Amniotic stem cell (primary cell): ENCODE measurements at places on chromosomes 5 and 9.
A peak's percentile ranks its signal among the peaks of the same experiment; 100 is the strongest.

DNA sequence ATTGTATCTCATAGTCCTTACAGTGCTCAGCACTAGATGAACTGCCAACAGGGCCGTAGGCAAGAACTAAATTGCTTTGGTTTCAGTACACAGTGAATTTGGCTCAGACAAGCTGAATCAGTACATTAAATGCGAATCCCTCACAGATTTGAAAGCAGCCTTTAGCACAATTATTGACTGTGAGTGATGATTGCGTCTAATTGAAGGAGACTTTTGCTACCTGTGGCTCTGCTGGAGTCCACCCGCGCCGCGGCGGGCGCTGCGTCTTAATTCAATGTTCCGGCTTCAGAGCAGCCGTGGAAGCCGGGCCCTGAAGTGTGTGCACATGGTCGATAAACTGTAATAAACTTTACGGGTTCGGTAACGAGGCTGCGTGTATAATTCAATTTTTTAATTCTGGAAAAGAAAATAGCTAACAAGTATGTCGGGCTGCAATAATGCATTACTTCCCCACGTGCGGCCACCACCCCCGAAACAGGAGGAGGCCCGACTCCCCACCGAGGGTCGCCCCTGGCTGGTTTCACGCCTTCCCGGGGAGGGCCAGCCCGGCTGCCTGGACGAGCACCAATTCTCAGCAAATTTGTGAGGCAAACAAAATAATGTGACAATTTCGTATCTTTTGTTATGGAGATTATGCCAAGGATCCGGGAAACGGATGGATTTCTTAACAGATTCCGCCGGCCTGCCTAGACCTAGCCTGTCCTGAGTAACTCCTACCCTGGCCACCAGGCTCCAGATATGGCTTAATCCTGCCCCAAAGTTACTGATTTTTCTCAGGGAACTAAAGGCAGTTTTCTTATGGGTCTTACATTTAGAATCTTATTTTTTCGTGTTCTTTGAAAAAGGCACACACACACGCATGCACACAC lies 269.4 kb upstream of the IRX1 start:
- no peak for DNase-seq

- no peak for DNase-seq
These were observed 160.6 kb downstream of the PALM2AKAP2 start for GRCh38 chr9:109940561-109940960.

DNA sequence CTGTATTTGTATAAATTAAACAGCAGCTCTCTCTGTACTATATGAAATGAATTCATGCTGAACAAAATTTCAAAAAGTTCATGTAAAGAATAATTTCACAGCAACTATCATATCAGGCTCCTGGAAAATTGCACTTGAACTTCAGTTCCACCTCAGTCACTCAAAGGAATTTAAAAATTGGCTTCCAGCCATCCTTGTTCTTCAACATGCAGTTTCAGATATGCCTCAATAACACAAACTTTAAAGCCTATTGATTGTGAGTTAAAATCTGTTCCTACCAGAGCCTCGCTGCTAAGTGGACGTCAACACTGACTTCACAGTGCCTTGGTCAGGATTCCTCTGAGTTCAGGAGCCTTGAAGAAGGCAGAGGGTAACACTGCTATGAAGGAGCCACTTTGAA lies 418.7 kb upstream of the WWC1 start:
- no peak for DNase-seq

GRCh38 chr9:16294133-16294770 lies 576.2 kb downstream of the BNC2 start:
- DNase-seq, result no peak

DNA sequence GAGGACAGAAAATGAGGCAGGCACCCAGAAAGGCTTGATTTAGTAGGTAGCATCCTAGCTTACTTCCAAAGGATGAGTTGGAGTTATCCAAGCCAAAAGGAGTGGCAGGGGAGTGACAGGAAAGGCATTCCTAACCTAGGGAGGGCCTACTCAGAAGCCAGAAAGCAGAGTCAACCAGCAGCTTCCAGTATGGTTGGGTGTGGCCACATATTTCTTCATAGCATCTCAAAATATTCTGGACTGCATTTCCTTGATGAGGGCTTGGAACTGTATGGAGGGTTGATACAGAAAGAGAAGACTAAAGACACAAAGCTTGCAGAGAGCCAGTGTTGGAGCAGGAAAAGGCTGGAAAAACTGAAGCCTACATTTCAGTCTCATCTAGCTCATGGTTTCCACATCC lies 656.8 kb upstream of the DMAC1 start:
- no peak for DNase-seq

GRCh38 chr9:75072895-75073294 lies 15.1 kb downstream of the NMRK1 start:
- DNase-seq, result no peak

DNA sequence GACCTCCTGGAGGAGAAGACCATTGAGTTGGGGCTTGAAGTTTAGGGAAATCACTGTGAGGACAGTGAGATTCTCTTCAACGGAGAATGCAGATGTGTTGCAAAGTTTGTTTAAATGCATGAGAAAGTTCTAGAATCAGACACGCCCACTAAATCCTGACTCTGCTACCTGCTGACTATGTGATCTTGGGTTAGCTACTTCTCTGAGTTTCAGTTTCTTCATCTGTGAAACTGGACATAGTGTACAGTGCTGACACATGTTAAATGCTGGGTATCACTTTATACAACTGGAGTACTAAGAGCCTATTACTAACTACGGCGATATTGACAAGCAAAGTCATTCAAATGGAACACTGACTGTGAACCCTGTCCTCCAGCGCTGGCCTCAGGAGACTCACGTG lies 255.5 kb downstream of the HSPA4 start:
- no peak for DNase-seq

GRCh38 chr5:119187776-119188529 lies 117.1 kb downstream of the DMXL1 start:
- no peak for DNase-seq

DNA sequence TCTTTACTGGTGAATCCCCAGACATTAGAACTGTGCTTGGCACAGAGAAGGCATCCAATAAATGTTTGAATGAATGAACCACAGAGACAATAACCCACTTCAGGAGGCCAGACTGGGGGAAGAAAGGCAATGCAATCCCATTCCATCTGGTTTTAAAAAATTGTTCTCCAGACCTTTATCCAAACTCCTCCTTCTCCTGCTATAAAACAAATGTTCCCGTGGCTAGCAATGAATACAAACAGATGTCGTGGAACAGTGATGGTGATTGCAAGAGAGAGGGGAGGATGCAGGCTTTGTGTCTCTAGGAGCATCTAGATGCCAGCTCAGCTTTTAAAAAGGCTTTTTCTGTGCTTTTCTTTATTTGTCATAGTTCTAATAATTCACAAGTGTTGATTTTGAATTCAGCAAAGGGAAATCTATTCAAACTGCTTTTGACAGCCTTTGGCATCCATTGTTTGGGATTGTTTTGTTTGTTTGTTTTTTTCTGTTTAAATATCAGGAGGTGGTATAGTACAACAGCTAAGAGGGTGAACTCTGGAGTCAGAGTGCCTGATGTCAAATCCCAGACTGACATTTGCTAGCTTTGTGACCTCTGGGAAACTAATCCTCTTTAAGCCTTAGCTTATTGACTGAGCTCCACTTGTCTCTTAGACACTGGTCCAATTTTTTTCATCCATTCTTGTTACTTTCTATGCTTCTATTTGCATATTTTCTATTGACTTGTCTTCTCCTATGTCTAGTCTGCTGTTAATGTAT lies 59.1 kb downstream of the TNFSF15 start:
- no peak for DNase-seq

DNA sequence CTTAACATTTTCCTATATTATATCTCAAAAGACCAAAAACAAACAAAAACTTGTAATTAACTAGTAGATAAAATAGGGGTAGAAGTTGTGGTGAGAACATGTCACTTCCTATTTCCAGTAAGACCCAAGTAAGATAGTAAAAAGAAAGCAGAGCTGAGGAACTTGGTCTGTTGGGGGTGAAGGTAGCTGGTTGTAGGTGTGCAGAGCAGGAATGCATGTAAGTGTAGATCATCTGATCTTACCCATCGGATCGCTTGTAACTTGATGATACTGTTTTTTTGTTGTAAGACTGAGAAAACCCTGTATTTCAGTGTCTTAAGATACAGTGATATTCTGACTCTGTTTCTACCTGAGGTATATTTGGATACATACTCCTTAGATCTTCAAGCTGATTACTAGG lies 5.7 kb downstream of the SRP19 start:
- no peak for DNase-seq

DNA sequence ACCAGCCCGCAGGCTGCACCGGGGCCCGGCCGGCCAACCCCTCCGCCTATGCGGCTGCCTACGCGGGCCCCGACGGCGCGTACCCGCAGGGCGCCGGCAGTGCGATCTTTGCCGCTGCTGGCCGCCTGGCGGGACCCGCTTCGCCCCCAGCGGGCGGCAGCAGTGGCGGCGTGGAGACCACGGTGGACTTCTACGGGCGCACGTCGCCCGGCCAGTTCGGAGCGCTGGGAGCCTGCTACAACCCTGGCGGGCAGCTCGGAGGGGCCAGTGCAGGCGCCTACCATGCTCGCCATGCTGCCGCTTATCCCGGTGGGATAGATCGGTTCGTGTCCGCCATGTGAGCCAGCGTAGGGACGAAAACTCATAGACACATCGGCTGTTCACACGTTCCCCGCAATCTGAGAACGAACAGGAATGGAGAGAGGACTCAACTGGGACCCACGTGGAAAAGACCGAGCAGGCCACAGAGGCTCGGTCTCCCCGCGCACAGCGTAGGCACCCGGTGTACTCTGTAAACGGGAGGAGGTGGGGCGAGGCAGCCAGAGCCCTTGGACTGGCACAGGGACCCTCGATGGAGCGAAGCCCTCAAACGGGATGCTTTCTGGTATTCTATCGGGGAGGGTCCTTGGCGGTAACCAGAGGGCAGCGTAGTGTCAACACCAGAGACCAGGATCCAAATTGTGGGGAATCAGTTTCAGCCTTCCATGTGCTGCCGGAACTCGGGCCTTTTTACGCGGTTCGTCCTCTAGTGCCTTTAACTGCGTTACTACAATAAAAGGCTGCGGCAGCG lies 1.9 kb downstream of the FOXE1 start:
- no peak for DNase-seq

DNA sequence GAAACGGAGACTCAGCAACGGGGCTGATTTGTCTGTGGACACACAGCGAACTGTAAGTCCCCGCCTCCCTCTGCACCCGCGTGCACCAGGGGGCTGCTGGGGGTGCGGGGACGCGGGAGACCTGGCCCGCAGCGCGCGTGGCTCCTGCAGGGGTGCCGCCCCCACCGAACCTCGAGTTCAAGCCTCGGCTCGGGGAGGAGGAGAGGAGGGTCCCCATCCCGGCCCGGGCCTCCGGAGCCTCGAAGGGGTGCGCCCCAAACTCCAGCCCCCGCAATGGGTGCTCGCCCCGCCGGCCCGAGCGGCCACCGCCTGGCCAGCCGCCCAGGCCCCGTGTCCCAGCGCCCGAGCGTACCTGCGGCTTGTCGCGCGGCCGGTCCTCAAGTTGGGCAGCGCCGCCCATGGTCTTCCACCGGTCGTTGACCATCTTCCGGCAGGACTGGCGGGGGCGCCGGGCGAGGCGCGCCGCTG lies 829 bp downstream of the FIBCD1 start:
- DNase-seq, result no peak

- no peak for DNase-seq
These were observed 793.7 kb upstream of the RGMB start for GRCh38 chr5:97979740-97980139.

DNA sequence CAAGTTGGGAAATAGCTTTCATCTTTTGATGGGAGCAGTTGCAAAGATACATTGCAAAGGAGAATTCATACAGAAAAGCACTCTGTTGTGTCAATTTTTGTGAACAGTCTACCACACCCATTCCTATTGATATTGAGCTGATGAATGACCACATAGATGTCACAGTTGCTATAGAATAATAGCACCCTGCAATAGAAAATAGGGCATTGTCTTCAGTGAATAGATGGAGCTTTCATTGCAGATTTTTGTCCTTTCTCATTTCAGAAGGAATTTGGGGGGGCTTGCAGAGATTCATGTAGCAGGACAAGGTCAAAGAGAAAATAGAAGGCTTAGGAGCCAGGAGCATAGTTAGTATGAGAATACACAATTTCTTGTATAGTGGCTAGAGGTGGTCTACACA lies 237.9 kb downstream of the TMEM38B start:
- no peak for DNase-seq

DNA sequence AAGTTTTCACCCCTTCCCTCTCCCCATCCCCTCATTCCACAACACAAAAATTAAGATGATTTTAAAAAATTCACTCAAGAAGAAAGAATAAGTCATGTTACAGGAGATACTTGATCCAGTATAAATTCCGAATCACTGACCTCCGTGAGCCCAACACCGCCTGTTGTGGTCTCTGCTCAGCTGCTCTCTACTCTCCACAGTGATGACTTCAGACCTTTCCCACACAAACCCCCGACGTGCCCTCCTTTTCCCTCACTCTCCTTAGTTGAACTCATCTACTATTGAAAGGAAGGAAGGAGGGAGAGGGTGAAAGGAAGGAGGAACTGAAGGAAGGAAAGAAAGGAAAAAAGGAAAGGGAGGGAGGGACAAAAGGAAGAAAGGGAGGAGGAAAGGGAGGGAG lies 55.1 kb downstream of the ZNF354C start:
- no peak for DNase-seq

DNA sequence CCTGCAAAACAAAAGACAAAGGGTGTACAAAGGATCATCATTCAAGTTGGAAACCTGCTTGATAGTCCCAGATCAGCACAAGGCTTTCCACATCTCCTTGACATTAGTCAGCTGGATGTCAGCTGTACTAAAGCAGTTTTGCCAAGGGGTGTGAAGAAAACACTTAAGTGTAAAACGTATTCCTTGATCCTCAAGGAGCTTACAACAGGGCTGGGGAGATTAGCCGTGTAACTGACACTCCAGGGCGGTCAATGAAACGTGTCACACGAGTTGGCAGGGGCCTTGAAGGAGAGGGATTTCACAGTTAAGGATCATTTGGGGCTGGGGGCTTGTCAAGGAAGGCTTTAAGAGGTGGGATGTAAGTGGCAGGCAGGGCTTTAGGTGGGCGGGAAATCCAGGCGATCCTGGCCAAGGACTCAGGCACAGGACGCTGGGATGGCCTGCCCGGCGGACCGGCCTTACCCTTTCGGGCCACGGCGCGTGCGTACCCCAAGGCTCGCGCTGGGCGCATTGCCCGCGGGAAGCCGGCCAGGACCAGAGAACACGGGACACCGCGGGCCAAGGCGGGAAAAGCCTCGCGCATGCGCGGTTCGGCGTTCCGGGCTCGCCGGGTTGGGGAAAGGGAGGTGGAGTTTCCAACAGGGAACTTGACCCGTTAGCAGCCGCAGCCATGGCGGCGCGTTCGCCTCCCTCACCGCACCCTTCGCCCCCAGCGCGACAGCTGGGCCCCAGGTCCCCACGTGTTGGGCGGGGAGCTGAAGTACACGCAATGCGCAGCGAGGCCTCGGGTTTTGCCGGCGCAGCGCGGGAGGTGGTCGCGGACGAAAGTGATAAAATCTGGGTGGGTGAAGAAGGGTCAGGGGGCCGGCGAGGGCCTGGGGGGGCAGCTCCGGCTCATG lies at the start of gene CNTLN:
Gene CNTLN, plus strand, starts transcription at position 645 of the 899 bp plus-strand sequence. Its CDS starts 26 bp downstream, at position 671.
- DNase-seq, result peak; percentile 36

DNA sequence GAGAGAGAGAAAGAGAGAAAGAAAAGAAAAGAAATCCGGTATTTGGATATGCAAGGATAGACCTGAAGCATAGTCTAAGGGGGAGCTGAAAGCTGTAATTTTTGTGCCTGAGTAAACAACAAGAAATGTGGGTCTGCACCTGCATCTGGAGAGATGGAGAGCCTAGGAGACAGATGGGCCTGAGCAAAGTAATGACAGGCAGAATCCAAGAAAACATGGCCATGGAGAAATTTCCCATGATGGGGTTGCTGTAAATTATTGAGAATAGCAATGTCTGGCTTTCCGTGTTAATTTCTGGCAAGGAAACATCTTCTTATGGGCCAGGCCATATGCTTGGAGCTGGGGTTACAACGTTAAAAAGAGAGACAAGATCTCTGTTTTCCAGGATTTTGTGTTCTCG lies 40.2 kb downstream of the YIPF5 start:
- no peak for DNase-seq
